KBM-7 (cell line): ENCODE measurements at places on chromosomes 13 and 19.
A peak's percentile ranks its signal among the peaks of the same experiment; 100 is the strongest.

GRCh38 chr13:70390968-70391367, 282.7 kb upstream of the KLHL1 start:
- no peak for DNase-seq

DNA sequence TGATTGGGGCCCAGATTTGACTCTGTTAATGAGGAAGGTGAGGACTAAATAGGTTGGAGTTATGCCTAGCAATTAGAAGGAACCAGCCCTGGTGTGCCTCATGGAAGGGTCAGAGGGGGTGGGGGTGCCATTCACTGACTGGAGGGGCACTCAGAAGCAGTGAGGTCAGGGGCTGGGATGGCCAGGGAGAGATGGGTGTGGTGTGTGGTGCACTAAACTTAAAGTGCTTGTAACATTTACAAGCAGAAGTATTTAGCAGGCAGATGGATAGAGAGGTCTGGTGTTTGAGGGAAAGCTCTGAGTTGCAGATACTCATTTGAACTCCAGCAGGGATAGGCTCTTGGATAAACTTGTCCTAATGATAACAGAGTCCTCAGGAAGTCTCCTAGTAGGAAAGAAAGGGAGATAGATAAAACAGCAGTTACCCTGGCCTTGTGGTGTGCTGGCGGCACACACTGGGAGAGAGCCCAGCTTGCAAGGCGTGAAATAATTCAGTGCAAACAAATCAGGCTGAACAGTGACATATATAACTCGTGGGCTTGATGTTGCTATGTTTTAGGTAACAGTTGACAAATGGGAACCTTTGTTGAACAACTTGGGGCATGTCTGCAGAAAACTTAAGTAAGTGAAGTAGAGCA, 20.0 kb upstream of the UPF3A start:
- DNase-seq, result no peak

GRCh38 chr19:55086730-55087541, 11.3 kb downstream of the EPS8L1 start:
- DNase-seq, result no peak

DNA sequence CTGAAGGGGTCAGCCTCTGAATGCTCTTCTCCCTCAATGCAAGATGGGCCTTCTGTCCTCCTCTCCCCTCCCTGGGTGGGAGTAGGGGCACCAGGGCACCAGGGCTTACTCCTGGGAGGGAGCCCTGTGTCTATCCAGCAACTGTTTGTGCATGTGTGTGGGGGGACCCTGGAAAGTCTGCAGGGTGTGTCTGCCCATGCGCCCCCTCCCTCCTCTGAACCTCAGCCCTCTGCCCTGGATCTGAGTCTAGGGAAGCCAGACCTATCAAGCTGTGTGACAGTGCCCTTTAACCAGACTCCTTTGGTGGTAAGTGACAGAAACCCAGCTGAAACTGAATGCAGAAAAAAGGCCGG, 213.3 kb upstream of the ZNF536 start:
- no peak for DNase-seq

DNA sequence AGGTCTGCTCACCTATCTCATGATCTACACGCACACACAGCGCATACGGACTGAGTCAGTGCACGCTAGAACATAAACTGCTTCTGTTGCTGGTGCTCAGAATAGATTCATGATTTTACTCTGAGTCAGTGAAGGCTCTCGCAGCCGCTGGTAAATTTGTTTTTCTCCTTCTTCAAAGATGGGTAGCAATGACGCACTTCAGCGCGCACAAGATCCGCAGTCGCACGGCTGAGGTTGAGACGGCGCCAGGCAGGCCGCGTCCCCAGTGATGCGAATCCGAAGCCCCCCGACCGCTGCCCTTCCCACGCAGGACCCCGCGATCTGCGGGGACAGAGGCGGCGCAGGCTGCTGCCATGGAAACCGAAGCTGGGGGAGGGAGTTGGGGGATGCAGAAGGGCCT, 103.7 kb upstream of the USP29 start:
- no peak for DNase-seq

DNA sequence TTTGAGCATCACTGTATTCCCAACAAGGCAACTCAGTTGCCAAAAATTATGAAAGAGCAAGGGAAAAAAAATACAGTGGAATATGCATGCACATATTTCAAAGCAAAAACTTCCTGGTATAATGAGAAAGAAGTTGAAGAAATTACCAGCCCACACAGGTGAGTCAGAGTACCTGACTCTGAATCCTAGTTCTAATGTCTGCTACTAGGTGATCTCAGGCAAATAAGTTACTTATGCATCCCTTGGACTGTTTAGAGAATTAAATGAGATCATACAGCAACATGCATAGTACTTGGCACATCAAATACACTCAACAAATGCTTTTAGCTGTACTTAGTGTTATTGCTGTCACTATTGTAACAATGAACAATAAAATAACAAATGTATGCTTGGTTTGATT, 144.9 kb downstream of the MIPEP start:
- DNase-seq, result no peak

DNA sequence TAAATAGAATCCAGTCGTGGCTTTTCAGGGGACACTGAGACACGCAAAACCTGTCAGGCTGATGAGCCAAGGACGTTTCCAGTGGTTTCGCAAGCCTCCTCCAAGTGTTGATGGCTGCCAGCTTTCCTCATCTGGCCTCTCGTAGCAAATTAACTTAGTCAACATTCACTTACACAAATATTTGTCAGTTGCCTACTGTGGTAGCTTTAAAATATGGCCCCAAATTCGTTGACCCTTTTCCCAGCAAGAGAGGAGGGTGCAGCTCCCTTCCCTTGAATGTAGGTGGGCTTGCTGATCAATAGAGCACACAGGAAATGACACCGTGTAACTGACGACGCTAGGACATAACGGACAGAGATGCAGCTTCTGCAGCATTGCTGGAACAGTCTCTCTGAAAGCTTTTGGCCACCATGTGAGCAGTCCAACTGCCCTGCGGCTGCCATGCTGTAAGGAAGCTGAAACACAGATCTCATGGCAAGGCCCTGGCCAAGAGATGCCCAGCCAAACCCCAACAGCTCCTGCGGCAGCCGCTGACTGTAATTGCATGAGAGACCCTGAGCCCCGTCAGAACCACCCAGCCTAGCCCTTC, 5.5 kb upstream of the RANBP3 start:
- DNase-seq, result peak; percentile 37

DNA sequence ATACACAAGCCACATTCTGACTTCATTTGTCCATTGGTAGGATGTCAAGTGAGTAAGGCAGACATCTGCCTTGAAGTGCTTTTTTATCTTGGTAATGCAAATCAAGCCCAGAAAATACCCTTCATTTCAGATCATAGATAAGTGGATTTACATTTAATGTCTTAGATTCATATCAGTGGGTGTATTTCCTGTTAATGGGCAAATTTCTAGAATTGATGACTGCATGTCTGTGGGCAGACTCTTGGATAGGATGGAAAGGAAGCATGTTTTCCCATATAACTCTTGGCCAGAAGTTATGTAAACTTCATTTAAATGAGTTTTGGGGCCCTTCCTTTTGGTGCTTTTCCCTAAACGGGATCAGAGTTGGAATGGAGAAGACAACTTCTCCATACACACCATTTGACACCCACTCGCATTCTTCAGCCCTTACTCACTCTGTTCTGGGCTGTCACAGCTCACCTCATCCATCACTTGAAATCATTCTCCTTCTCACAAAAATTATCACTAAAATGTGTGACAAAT, 154.6 kb downstream of the FLT1 start:
- DNase-seq, result no peak

DNA sequence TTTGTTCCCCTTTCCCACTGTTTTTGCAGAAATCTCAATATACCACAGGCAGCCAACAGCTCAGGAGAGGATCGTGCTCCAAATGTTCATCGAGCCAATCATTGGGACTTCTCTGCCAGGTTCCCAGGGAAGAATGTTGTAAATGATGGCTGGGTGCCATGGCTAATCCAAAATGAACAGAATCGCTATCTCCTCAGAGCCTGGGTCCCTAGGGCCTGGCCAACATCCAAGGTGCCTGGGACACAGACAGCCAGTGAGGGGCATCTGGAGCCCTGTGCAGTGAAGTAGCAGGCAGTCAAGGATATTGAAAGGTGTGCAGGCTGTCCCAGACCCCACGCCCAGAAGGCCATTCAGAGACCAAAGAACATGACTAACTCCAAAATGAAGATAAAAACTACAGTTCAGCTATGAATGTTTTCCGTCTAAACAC, 37.8 kb downstream of the BRD4 start:
- DNase-seq, result no peak

DNA sequence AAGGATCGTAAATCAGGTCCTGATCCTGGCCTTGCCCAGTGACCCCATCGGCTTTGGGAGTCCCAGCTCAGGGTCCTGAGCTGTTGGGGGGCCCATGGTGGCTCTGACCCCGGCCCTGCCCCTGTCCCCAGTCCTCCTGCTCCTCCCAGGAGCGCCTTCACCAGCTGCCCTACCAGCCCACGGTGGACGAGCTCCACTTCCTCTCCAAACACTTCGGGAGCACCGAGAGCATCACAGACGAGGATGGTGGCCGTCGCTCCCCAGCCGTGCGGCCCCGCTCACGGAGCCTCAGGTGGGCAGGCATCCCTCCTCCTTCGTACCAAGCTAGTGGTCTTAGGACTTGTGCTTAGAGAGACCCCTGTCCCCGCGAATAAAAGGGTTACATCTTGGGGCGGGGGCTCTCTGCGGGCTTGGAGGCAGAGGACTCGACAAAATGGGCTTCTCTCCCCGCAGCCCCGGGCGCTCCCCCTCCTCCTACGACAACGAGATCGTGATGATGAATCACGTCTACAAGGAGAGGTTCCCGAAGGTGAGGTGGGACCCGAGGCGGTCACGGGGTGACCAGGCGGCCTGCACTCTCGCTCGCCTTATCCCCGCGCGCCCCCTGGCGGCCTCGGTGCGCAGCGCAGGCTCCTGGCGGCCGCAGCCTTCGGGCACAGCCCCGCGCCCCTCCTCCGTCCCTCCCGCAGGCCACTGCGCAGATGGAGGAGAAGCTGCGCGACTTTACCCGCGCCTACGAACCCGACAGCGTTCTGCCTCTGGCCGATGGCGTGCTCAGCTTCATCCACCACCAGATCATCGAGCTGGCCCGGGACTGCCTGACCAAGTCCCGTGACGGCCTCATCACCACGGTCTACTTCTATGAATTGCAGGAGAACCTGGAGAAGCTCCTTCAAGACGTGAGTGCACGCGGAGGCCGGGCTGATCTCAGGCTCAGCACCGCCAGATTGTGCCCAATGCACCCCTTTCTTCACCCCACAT, 9.1 kb downstream of the MAST1 start:
- peak; percentile 87 for DNase-seq

DNA sequence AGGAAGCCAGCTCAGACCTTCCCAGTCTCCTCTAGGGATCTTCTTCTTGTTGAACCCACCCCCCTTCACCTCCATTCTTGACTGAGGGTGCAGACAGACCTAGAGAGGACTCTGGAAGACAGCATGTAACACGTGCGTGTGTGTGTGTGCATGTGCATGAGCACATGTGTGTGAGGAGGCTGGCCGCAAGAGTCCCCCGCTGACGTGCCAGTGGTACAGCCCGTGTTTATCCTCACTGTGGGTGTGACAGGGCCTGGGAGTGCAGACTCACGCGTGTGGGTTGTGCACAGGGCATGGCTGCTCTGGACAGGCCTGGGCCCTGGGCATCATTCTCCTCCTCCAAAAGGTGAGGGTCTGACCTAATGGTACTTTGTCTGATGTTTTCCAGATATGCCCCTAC, 26.3 kb downstream of the LYL1 start:
- DNase-seq, result no peak

DNA sequence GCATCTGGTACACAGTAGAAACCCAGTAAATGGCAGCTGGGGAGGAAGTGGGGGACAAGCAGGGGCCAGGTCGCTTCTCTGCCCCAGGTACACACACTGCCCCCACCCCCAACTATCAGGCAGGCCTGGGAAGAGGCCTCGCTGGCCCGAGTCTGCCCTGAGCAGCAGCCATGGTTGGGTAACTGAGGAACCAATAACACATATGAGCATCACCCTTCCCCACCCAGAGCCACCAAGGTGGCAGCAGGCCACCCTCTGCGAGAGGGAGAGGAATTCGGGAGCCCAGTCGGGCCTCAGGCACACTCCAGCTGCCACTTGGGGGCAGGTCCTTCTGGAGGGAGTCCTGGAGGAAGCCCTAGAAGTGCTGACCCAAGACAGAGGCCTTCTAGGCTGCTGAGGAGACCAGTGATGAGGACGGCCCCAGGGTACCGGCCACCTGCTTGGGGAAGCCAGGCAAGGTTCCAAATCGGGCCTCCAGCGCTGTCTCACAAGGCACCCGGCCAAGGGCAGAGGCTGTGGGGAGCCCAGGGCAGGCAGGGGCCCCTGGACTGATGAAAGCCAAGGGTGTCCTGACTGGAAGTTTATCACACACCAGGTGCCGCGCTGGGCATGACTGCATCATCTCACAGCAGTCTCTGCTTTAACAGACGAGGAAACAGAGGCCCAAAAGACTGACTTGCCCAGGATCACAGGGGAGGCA, 14.0 kb upstream of the KPTN start:
- no peak for DNase-seq

GRCh38 chr19:44303976-44304568, 753 bp downstream of the ZNF235 start:
- DNase-seq, result no peak

GRCh38 chr19:3142292-3142670, 6.4 kb downstream of the GNA15 start:
- no peak for DNase-seq

DNA sequence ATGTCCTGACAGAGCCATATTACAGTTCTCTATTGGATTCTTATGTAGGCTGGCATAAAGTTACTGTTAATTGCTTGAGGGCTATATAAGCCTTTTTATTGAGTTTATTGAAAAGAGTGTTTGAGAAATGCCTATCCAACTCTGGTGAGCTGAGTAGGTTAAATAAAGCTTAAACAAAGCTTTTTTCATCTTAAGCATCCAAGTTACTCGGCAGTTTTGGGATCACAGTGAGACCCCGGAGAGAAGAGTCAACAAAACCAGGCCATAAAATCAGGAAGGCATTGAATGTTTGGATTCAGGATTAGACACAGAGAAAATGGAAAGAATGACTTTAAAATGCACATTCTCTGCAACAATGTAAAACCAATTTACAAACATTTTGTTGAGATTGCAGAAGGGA, 588.5 kb downstream of the DACH1 start:
- no peak for DNase-seq

DNA sequence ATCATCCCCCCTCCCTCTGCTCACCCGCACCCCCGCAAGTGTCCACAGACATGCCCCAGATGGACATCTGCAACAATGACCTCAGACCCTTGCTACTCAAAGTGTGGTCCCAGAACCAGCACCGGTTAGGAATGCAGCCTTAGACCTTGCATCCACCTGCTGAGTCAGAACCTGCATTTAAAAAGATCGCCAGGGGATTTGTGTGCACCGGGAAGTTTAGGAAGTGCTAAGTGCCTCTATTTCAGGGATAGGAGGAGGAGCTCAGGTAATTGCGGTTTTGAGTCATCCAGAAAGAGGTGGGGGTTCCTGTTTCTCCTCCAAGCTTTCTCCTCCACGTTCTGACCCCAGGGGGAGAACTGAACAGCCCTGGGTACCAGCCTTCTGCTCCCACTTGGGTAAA, 46.2 kb downstream of the CACNA1A start:
- DNase-seq, result no peak

- DNase-seq, result peak; percentile 85
Observed at GRCh38 chr19:47427241-47428176, 8.2 kb upstream of the MEIS3 start.

- no peak for DNase-seq
Observed at GRCh38 chr19:38125238-38125637, 98.8 kb downstream of the DPF1 start.
